CD4-positive, alpha-beta T cell treated with Interleukin-17A for 1 hour (primary cell): ENCODE measurements at places on chromosomes 5 and 9.

DNA sequence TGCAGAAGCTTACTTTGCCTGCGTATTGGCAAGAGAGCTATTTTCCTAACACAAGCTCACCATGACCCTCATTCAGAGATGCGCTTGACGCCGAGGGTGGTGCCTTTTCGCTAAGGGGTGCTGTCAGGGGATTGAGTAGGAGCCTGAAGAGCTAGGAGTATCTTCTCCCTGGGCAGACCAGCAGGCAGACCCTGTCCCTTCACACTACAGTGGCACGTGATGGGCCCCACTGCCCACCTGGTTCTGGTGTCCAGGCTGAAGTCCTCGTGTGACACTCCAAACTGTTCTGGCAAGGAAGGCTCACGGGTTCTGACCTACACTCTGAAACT is 198.3 kb downstream of the AUH start:
- no peak for DNase-seq

GRCh38 chr9:127682351-127683136 is 24.2 kb upstream of the CFAP157 start:
- no peak for DNase-seq

DNA sequence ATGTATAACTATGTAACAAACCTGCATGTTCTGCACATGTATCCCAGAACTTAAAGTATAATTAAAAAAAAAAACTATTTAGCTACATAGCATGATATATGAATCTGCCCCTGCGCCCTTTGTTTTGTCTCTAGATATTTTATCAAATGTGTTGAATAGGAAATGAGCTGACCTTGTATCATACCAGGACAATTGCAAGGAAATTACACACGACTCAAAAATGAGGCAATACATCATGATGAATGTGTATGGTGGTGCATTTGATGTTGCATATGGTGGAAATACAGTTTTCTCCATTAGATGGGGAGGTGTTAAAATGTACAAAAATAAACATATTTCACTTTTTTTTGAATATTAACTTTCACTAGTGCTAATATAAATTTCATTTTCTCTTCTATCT is 28.6 kb upstream of the CEP78 start:
- no peak for DNase-seq

DNA sequence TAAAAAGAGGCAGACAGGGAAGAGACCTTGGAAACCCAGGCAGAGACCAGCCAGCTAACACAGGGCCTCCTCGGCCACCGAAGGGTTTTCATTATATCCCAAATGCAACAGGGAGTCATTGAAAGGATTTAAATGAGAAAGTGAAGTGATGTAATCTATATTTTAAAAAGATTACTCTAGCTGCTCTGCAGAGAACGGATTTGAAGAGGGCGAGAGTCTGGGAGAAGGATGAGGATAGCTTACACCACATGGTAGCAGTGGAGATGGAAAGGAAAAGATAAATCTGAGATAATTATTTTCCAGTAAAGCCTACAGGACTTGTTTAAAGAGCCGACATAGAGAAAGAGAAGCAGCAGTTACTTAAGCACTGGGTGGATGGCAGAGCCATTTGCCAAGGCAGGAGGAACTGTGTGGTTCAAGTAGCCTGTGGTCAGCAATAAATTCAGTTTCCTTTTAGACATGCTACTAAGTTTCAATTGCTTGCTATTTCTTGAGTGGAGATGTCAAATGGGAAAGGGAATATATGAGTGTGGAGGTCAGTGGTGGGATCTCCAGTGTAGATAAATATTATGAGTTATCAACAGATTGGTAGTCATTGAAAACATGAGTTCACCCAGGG is 9.3 kb downstream of the FBN2 start:
- DNase-seq: no peak

DNA sequence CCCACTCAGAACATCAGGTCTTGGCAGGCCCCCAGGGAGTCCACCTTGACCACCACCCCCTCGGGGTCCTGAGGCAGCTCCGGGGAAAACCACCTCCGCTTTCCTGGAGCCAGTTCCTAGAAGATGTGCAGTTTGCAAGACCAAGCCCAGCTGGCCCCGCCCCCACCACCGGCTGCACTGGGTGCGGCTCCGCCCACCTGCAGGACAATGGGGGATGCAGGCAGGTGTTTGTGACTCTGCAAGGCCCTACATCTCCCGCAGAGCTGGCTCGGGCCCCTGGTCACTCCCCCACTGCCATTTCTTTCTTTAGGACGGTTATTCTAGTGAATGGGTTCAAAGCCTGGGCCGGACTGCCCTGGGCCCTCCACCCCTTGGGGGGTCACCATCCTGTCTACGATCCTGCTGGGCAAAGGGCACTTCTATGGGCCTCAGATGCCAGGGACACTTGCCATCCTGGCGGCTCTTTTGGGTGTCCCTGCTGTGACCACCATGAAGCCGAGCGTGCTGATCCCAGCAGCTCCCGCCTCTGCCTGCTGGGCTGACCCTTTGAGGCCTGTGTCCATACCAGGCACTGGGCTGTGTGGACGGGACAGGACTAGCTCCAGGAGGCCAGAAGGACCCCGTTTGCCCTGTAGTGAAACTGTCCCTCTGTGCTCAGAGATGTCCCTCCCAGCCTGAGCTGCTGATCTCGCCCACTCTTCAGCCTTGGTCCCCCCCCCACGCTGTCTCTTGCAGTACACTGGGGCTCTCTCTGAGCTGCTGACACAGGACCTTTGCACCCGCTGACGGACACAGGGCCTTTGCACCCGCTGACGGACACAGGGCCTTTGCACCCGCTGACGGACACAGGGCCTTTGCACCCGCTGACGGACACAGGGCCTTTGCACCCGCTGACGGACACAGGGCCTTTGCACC is 5.9 kb upstream of the NACC2 start:
- DNase-seq: no peak

- no peak for DNase-seq
These were observed 69.3 kb downstream of the MAT2B start for GRCh38 chr5:163574472-163575440.

GRCh38 chr9:13567833-13568232 is 288.3 kb upstream of the MPDZ start:
- no peak for DNase-seq

- no peak for DNase-seq
These were observed 340.7 kb downstream of the NR2F1-AS1 start for GRCh38 chr5:93240228-93240834.

- DNase-seq: no peak
These were observed 83.0 kb upstream of the IFNK start for GRCh38 chr9:27440888-27441740.
